ENCODE measurements at places on chromosomes 13 and 19. TPM values are rescaled to one million over a fixed set of nuclear protein-coding genes. Genes with fewer than 3 reads are reported as not detected.

- no peak for DNase-seq
These were observed 54.3 kb downstream of the GARRE1 start for GRCh38 chr19:34308381-34309367.

The ZNF841 gene
- total RNA-seq = 28.8 TPM

The CRB3 gene
- 3.1 TPM for total RNA-seq

DNA sequence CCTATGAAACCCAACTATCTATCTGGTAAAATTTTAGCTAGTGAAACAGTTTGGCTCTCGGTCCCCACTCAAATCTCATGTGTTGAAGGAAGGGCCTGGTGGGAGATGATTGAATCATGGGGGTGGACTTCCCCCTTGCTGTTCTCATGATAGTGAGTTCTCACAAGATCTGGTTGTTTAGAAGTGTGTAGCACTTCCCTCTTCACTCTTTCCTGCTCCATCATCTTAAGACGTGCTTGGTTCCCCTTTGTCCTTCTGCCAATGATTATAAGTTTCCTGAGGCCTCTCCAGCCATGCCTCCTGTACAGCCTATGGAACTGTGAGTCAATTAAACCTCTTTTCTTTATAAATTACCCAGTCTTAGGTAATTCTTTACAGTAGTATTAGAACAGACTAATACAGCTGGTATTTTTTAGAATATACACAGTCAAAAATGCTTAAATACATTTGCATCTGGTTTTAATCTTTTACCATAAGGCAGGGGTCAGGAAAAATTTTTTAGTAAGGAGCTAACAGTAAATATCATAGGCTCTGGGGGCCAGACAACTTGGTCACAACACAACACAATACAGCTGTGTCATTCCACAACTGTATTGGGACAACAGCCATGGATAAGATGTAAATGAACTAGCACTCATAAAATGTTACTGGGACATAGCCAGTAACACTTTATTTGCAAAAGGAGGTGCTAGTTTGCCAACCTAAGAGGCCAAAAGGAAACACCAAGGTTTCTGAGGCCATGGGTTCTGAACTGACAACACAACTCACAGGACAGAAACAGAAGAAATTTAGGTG, 24.3 kb downstream of the DZIP1 start:
- DNase-seq = no peak

GRCh38 chr19:45440873-45441654, 17.3 kb upstream of the ERCC1 start:
- DNase-seq = no peak

- DNase-seq = no peak
These were observed 27.2 kb upstream of the WDR18 start for GRCh38 chr19:956766-957440.

- DNase-seq = no peak
These were observed 12.2 kb downstream of the WIZ start for GRCh38 chr19:15437355-15438123.

The ZNF708 gene
- total RNA-seq = 46.5 TPM

- no peak for DNase-seq
These were observed 23.8 kb downstream of the TEX101 start for GRCh38 chr19:43438291-43439031.

The SPRED3 gene
- 1.9 TPM for total RNA-seq

DNA sequence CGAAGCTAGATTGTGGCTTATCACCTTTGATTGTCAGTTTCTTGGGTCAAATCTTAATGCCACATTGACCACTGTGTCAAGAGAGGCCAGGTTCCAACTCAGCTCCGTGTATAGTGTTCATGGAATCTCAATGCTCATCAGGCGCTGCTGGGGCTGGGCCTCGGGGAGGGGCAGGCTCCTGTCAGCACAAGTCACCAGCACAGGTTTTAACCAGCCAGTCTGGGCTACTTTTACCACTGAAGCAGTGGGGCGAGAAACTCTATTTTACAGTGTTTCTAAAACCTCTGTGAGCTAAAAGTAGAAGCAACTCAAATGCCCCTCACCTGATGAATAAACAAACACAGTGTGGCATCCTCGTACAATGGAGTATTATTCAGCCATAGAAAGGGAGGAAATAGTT, 118.7 kb upstream of the GJB6 start:
- no peak for DNase-seq

- no peak for DNase-seq
These were observed 1.8 kb downstream of the ZNF460 start for GRCh38 chr19:57282011-57282643.

GRCh38 chr13:31827707-31828106, 88.4 kb downstream of the RXFP2 start:
- DNase-seq = no peak

- no peak for DNase-seq
These were observed 5.2 kb downstream of the NXNL1 start for GRCh38 chr19:17455308-17456123.

DNA sequence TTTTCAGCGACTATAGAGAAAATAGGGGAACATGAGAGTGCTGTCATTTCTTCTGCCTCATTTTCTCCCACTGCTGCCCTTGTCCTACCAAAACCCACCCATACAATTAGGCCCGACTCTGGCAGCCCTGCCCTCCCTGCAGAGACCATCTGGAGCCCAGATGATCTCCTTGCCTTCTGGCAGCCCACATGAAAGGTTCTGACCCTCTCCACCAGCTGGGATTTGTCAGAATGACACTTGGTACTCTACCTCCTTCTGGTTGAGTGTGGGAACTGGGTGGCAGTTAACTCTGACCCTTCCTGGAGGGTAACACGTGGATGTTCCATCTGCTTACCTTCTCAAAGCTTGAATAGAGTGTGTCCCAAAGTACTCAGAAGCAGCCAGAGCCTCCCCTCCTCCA, 21.0 kb upstream of the SIAH3 start:
- no peak for DNase-seq

- DNase-seq = no peak
These were observed 286.1 kb downstream of the SPRY2 start for GRCh38 chr13:80054806-80055205.

The ZNF98 gene
- total RNA-seq = 7.7 TPM

GRCh38 chr13:31046711-31047279, 114.3 kb downstream of the TEX26 start:
- peak; percentile 37 for DNase-seq

The RPL18 gene
- total RNA-seq = 2,995 TPM

The CGB8 gene
- total RNA-seq = 0.46 TPM
